ENCODE measurements at places on chromosomes 13 and 19. TPM values are rescaled to one million over a fixed set of nuclear protein-coding genes. Genes with fewer than 3 reads are reported as not detected.

The ZNF723 gene
- total RNA-seq, result not detected

The CEACAM4 gene
- not detected for total RNA-seq

The FAM83E gene
- 0.73 TPM for total RNA-seq

DNA sequence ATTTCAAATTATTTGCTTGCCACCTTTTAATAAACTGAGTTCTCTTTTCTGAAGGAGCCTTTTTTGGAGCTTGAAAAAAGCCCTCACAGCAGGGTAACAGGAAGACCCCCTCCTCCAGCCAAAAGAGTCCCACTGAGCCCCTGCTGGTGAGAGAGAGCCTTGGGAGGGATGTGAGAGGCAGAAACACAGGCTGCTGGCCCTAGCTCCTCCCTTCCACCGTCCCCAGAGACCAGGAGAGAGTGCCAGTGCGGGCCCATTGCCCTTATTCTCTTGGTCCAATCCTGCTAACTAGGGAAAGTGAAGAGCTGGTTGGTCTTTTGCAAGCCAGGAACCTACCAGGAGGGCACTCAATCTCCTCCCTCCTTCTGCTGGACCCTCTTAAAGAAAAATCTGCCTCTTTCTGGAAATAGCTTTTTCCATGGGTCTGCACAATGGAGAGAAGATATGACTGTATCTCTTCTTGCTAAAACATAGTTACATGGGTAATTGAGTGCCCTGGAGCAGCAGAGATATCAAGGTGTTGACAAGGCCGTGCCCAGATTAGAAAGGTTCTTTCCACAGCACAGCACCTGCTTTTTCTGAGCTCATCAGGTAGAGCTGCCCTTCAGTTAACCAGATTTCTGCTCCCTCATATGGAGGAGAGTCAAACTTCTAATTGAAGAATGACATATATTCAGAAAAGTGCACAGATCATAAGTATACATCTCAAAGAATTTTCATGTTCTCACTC lies 113.9 kb downstream of the LRCH1 start:
- DNase-seq, result no peak

DNA sequence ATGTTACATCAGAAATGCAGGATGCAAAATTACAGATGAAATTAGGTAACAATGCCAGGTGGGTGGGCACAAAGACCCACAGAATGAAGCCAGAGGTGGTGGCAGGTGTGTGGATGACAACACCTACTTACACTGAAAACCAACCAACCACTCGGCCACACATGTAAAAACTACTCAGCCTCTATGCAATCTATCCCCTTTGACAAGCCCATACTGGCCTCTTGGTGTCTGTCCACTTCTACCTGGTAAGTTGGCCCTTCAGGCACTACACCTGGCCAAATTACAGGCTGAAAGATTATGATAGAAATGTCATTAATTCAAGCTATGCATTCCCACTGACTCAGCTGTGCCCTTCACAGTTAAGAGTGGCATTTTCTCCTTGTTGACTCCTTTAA lies 50.0 kb downstream of the BRD4 start:
- DNase-seq, result no peak

DNA sequence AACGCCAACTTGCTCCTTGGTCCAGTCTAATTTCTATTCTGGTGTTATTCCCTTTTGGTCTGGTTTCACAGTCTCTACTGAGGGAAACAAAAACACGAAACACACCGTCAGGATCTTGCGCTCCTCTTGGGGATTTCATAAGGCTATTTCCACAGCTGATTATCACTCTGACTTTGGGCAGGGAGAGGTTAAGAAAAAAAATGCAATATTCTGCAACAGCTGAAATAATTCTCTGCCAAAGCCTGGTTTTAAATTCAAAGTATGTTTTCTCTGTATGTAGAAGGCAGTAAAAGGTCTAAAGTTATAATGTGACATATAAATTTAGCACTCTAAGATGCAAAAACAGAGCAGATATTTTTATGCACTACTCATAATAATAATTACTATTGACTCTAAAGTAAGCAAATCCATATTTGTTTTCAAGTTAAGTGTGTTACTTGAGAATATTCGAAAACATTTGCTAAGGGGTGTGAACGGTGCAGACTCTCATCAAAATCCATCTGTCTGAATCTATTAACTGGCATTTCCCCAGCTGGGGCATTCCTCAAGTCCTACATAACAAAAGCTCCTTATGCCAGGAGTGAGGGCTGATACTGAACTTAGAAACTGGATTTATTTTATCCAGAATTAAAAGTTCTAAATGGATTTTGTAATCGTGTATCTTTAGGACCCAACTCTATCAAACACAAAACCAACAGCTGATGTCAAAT lies 38.4 kb upstream of the STARD13 start:
- no peak for DNase-seq

All from pulmonary artery endothelial cell (primary cell).